ENCODE measurements at places on chromosomes 1 and 21. TPM values are rescaled to one million over a fixed set of nuclear protein-coding genes. Genes with fewer than 3 reads are reported as not detected.

GRCh38 chr1:91761295-91761721 lies 124.6 kb downstream of the TGFBR3 start:
- DNase-seq = no peak
- H3K4me3 ChIP-seq = no peak overlapping the region
- H3K27me3 ChIP-seq = no peaks in the 10 kb centered on the region
- H3K36me3 ChIP-seq = no peaks in the 10 kb centered on the region
- H3K27ac ChIP-seq = no peak overlapping the region
- no peaks in the 10 kb centered on the region for H3K4me1 ChIP-seq

Gene ARMH1
- 7.7 TPM for total RNA-seq

DNA sequence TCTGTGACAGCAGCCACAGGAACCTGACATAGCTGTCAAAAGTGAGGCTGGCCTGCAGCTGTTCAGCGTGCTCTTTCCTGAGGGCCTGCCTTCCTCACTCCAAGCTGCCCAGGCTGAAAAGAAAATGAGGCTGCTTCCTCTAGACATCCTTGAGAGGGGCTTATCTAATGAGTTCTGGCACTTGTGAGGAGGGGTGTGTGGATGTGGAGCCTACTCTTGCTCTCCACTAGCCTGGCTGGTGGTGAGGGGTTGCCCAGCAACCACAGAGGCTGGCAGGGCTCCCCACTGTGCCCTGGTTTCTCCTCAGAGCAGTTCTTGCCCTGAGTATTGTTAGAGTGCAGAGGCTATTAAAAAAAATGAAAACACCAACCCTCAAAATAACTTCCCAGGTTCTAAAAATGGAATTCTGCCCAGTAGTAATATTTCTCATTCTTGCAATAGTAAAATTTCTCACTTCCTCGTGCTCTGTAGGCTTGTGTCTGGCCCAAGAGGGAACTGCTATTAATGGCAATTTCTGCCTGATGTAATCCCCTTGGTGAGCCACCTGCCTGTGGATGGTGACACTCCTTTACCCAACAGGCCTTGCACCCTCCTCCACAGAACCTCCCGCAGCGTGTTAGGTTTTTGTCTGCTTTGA lies 52.6 kb upstream of the EPS8L3 start:
- DNase-seq = peak; percentile 93
- H3K27me3 ChIP-seq = peaks cover 4% of the 10 kb centered on the region
- H3K27ac ChIP-seq = no peak overlapping the region
- H3K4me1 ChIP-seq = peaks cover 13% of the 10 kb centered on the region

DNA sequence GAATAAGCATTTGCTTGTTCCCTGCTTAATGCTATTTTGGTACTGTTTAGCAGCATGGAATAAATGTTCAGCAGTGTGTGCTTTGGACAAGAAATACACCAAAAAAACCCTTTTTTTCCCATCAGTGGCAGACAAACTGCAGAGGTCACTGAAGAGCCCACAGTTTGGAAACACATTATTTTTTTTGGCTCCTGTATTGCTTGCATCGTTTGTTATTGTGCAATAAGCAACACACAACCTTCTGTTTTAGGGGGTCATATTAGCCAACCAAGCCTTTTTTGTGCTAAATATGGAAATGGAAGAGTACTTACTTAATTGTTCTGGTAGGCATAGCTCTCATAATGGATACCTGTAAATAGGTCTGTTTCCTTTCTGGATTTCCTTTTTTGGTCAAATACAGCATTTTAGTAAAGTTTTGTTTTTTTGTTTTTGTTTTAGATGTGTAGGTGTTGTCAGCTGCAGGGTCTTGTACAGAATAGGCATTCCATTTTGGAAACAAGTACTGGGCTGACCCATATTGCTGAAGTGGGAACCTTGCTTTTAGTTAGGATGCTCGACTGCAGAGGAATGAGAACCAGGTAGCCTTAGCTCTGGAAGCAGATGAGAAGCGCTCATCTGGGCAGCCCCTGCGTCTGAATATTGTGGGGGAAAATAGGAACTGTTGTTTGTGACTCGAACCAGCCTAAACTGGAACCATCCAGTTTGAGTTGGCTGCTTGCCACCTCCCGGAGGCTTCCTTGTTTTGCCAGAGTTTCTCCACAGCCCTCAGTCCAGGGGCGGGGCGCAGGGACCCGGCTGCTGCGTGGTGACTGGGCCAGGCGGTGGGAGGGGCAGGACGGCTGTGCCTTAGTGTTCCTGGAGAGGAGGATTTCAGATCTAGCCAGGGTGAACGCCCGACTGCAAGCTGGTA lies 38.4 kb downstream of the SPEN start:
- peak; percentile 59 for DNase-seq
- H3K27ac ChIP-seq = peak overlapping the region; percentile 56
- H3K4me3 ChIP-seq = peak overlapping the region; percentile 50
- H3K27me3 ChIP-seq = no peaks in the 10 kb centered on the region

Gene MYOG
- total RNA-seq = not detected

Gene SHE
- not detected for total RNA-seq

Gene EXTL1
- not detected for total RNA-seq

- H3K27ac ChIP-seq = no peak overlapping the region
- H3K4me3 ChIP-seq = no peak overlapping the region
- no peaks in the 10 kb centered on the region for H3K27me3 ChIP-seq
- no peaks in the 10 kb centered on the region for H3K4me1 ChIP-seq
Measured at GRCh38 chr1:22935433-22935832, 37.2 kb downstream of the LACTBL1 start.

DNA sequence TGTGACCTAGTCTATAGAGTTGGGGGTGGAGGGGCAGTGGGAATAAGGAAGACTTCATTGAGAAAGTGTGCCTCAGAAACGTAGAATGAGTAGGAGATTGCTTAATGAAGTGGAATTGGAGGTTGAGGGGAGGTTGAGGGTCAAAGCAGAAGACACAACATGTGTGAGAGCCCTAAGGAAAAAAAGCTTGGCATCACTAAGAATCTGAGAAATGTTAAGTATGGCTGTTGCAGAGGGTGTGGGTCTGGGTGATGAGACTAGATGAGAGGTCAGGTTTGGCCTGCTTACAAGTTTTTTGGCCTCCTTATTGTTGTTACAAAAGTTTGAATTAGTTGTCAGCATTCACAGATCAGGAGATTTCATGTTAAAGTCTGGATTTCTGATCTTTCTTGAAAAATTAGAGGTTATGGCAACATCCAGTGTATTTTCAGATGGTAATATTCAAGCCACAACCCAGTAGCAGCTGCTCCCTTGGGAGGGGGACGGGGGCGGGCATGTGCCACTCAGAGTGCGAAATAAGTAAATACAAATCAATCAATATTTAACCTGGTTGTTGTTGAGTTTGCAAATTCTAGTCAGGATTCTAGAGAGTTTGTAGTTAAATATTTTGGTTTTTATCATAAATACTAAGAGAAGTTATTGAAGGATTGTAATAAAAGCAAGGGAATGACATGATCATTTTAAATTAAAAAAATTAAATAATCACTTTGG lies 4.3 kb downstream of the MAN1A2 start:
- no peak overlapping the region for H3K27ac ChIP-seq
- no peak for DNase-seq
- peak overlapping the region; percentile 81 for H3K4me3 ChIP-seq
- peaks cover 23% of the 10 kb centered on the region for H3K4me1 ChIP-seq
- H3K36me3 ChIP-seq = peaks cover 12% of the 10 kb centered on the region

DNA sequence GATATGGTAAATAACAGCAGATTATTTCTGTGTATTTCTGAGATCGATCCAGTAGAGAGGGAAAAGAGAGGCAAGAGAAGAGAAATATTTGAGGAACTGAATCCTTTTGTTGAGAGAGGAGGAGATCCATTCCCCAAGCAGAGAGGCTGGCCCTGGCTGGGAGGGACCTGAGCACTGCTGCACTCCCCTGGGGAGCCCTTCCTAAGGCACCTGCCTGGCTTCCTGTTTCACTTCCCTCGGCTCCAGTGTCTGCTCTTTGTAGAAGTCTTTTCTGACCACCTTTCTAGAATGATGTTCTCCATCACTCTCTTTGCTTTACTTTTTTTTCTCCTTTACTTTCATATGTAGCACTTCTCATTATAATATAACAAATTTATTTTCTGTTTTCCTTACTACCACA lies 42.3 kb upstream of the SLC6A9 start:
- peaks cover 23% of the 10 kb centered on the region for H3K4me1 ChIP-seq
- no peaks in the 10 kb centered on the region for H3K36me3 ChIP-seq
- no peak overlapping the region for H3K4me3 ChIP-seq
- no peaks in the 10 kb centered on the region for H3K27me3 ChIP-seq

Gene ZC3H12A
- total RNA-seq = 3.8 TPM

DNA sequence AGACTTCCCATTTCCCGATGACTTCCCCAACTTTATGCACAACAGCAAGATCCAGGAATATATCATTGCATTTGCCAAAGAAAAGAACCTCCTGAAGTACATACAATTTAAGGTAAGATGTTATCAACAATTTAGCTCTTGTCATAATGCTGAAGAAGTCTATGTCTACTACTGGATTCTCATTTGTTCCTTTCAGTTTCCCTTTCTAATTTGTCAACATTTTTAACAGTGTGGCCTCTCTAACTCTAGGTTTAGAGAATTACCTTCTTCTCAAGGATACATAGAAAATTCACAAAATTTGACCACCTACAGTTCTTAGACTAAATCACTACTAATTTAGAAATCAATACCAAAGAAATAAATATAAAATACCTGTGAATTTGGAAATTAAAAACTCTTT lies 13.2 kb downstream of the FMO3 start:
- no peaks in the 10 kb centered on the region for H3K36me3 ChIP-seq
- no peaks in the 10 kb centered on the region for H3K27me3 ChIP-seq
- DNase-seq = no peak
- no peak overlapping the region for H3K27ac ChIP-seq
- no peaks in the 10 kb centered on the region for H3K4me1 ChIP-seq
- no peak overlapping the region for H3K4me3 ChIP-seq
